Kidney (tissue), 22 donors: ENCODE measurements at places on chromosomes 7 and 10. TPM values are rescaled to one million over a fixed set of nuclear protein-coding genes. Genes with fewer than 3 reads are reported as not detected.

Gene FKBP9
- 109 TPM for total RNA-seq

Gene LRRN3
- total RNA-seq, result 1.1 TPM

Gene PRLHR
- total RNA-seq, result not detected

Gene TMEM184A
- total RNA-seq, result 11.0 TPM

Gene HOXA3
- total RNA-seq, result 21.2 TPM

Gene ANKRD7
- 3.0 TPM for total RNA-seq

Gene MKX
- total RNA-seq, result 1.3 TPM

Gene CYP2C8
- total RNA-seq, result 1.4 TPM

Gene PIK3CG
- total RNA-seq, result 8.6 TPM

Gene CFAP58
- 0.35 TPM for total RNA-seq

Gene DYDC2
- 0.57 TPM for total RNA-seq

Gene ST8SIA6
- total RNA-seq, result 0.91 TPM

Gene CALML5
- total RNA-seq, result not detected

Gene TMEM130
- 5.0 TPM for total RNA-seq

Gene ZNF722
- not detected for total RNA-seq

Gene NEBL
- 21.2 TPM for total RNA-seq

Gene MGAM2
- 0.13 TPM for total RNA-seq

Gene CREB3L2
- 114 TPM for total RNA-seq

Gene CTNNA3
- 0.72 TPM for total RNA-seq

Gene H2BK1
- total RNA-seq, result not detected

Gene SFMBT2
- total RNA-seq, result 15.3 TPM

Gene CRYGN
- total RNA-seq, result 0.22 TPM

Gene CDNF
- 2.1 TPM for total RNA-seq

Gene LOXL4
- total RNA-seq, result 15.1 TPM

Gene KIF20B
- total RNA-seq, result 7.3 TPM

Gene ZNF398
- 12.6 TPM for total RNA-seq

Gene SPOCK2
- total RNA-seq, result 19.7 TPM

Gene TMEM120A
- total RNA-seq, result 47.0 TPM

Gene SLC35B4
- total RNA-seq, result 12.9 TPM
